ENCODE measurements at places on chromosomes 13 and 19.

- peak; percentile 47 for DNase-seq
Observed at GRCh38 chr19:2337329-2337707, 8.8 kb downstream of the SPPL2B start.

DNA sequence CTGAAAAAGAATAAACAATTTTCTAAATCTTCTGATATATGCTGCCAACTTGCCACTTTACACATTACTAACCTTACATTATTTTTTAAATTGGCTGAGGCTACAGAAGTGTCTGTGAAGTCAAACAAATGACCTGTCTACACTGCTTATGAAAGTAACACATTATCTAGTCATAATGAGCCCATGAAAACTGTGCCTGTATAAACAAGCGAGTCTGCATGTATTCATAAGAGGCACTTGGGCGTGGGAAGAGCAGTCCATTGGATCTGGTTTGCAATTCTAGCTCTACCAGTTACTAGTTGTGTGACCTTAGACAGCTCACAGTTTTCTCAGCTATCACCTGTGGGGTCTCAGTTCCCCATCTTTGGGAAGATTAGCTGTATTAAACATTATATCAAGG lies 3.1 kb downstream of the VPS36 start:
- DNase-seq: no peak

- DNase-seq: no peak
Observed at GRCh38 chr13:32199168-32199567, 116.0 kb downstream of the ZAR1L start.

DNA sequence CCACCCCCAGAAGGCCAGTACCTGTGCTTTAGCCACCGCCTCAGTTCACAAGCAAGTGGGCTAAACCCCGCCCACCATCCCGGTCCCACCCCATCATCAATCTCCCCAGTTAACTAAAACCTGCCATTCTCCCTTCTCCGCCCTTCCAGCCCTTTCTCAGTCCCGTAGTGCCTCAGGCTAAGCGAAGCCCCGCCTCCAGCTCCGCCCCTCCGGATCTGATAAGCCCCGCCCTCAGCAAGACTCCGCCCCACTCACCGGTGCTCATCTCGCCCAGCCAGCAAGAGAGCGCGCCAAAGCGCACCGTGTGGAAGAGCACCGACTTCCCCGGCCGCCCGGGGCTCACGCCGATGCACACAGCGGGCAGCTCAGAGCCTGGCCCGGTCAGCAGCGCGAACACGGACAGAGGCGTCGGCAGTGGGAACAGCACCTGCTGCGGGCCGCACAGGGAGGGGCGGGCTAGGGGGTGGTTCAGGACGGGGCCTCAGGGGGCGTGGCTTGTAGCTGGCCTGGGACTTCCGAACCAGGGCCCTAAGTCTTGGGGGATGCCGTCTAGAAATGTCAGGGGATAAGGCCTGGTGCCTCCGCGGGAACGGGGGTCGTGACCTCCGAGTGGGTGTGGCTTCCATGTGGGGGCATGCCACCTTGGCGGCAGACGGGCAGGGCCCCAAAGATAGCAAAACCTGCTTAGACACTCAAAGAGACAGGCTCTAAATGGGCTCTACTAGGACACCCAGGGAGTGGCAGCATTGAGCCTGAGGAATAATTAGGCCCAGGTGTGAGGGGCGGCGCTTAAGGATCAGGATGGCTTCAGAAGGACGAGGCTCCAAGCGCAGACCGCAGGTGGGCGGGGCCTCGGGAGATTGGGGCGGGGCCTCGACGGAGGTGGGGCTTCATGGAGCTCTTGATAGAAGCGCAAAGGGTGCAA lies 21.4 kb downstream of the MAP4K1 start:
- no peak for DNase-seq

- DNase-seq: no peak
Observed at GRCh38 chr19:42120276-42120980, 11.8 kb downstream of the POU2F2 start.
